ENCODE measurements at places on chromosomes 1 and 21.

- peak; percentile 68 for DNase-seq
Measured at GRCh38 chr1:206912445-206913095, 9.2 kb downstream of the FCMR start.

GRCh38 chr1:169483500-169483966 is 2.2 kb downstream of the SLC19A2 start:
- DNase-seq = peak; percentile 67

- peak; percentile 62 for DNase-seq
Measured at GRCh38 chr1:247448107-247448791, 9.7 kb downstream of the OR2B11 start.

- no peak for DNase-seq
Measured at GRCh38 chr1:94100785-94101612, 19.9 kb downstream of the ABCA4 start.

- no peak for DNase-seq
Measured at GRCh38 chr1:1203561-1204424, 2.6 kb downstream of the TNFRSF18 start.

DNA sequence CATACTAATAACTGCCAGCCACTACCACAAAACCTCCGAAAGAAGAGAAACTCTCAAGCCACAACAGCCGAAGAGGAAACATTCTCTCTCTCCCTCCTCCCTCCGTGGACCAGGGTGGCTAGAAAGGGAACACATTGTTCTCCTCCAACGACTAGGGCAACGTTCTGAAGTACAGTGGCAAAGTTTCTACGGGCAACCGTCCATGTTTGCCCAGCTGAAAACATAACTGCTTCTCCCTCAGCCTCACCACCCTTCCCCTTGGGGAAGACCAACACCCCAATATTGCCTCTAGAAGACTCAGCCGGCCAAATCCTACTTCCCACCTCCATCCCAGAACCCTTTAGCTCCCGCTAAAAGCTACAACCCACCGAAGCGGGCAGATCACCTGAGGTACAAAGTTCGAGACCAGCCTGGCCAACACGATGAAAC is 2.0 kb downstream of the GLUL start:
- DNase-seq = peak; percentile 22

DNA sequence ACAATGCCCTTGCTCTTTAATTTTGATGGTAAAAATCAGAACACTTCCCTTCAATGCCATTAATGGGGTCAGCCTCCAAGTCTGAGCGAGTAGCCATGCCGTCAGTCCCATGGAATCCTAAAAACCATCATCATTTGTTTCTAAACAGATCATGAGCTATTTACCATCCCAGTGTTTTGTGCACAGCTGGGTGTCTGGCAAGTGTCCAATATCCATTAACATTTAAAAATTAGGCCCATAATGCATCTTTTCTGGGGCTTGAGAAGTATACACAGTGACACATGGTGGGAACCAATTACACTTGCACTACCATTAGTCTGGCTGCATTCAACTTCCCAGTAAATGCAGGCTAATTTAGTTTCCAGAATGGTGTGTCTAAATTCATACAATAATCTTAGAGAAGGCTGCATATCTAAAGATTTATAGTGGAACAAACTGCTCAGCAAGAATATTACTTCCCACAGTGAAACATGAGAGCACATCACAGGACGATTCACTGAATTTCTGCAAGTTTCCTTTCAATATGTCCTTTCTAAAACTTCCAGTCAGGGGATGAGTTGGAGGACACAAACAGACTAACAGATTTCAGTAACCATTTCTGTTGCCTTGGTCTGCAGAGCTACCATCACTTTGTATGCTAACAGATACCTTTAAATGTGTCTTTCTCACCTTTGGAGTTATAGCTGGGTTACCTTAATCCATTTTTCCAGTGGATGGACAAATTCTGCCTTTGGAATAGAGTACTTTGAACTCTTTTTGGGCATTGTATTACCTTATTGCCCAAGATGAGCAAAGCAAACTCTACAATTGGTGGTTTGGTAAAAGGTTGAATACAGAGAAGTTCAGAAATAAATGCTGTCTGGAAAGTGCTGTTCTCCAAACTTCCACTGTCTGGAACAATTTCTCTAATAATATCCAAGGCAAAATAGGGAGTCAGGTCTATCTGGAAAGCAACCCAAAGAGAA is 258.0 kb downstream of the PTBP2 start:
- DNase-seq = no peak

- DNase-seq = no peak
Measured at GRCh38 chr1:215754112-215754511, 187.0 kb downstream of the KCTD3 start.

DNA sequence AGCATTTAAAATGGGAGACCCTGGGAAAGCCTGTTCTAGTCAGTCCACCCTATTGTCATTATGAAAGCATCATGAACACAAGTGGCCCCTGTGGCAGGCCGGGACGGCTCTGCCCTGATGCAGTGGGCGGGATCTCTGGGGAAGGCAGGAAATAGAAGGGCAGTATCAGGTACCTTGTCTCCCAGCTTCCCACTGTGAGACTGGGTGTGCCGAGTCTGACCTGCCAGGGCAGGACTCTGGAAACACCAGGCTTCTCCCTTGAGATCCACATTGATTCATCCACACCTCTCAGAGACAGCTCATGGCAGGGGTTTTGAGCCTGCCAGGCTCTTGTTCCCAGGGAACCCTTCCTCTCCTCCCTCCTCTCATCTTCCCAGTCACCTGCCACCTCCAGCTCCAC is 24.5 kb upstream of the GNPAT start:
- DNase-seq = no peak

- no peak for DNase-seq
Measured at GRCh38 chr1:93384656-93385055, 38.9 kb downstream of the DR1 start.

GRCh38 chr1:231487910-231488309 is 40.6 kb upstream of the TSNAX start:
- DNase-seq = no peak

DNA sequence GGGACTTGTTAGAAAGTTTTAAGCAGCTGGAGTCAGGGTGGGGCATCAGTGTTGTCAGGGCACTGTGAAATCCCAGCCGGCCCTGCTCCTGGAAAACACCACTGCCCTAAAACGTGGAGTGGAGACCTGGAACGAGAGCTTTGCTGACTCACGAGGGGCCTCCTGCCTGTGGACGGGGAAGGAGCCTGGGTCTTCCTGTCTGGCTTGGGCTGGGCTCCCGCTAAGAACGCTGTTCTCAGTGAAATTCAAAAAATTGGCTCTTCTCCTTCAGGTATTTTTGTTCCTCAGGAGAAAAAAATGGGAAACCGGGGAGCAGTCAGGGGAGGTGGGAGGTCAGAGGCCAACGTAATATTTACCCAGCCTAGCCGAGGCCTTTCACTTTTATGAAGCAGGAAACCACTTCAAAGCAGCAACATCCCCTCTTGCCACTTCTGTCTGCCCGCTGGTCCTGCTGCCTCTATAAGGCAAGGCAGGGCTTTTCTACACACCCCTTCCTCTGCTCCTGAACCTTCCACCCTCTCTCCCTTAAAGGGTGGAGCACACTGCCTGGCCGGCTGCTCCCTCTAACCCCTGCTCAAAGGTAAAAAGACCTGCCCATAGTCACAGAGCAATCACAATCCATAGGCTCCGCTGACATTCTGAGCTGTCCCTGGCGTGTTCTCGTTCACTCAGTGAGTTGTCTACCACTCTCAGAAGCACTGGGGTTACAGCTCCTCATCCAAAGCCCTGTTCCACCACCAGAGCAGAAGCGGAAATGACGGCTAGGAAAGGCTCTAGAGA is 8.0 kb downstream of the PLXNA2 start:
- DNase-seq = peak; percentile 82

DNA sequence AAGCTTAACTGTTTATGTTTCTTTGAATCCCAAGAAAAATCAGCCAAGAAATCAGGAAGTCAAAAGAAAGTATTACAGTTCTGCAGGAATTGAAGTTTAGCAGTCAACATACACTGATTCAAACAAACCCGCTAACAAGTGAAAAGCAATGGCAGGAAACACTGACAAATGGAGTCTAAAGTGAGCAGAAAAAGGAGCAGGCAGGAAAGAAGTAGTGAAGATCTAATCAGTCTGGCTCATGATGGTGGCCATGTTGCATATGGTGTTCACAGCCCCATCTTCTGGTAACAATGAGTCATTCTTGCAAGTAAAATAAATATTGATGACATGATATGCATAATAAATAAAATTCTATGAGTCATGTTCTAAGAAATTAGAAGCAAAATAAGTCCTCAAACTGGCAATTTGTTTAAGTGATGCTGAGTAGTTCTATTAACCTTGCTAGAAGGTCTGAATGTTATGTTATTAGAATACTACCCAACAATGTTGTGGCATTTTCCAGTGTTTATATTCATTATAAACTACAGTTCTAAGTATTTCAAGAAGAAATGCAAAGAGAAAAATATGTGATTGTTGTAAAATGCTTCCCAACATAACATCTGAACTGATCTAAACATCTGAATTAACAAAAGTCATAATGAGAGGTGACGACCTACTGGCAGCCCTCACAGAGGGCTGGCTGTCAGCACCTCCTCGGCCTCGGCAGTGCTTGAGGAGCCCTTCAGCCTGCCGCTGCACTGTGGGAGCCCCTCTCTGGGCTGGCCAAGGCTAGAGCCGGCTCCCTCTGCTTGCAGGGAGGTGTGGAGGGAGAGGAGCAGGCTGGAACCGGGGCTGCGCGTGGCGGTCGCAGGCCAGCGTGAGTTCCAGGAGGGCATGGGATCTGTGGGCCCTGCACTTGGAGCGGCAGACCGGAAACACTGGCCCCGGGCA is 5.7 kb upstream of the ACBD6 start:
- peak; percentile 32 for DNase-seq

DNA sequence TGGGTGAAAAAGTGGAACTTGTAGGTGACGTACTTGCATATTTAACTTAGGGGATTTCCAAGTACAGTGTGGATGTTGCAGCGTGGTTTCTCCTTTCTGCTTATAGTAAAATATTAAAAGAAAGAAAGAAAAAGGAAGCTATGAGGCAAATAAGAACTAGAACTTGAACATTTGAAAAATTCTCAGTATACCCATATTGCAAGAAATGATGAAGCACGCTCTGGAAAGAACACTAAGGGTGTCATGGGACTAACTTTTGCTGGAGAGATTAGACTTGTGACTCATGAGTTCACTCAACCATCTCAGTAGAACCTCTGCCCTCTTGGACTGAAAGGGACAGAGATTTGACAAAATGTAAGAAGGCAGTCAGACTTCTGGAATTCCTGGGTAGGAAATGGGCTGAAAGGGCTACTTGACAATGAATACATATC is 704.5 kb upstream of the ADGRL4 start:
- DNase-seq = peak; percentile 36

GRCh38 chr1:161838885-161839284 is 72.8 kb downstream of the ATF6 start:
- DNase-seq = peak; percentile 51

DNA sequence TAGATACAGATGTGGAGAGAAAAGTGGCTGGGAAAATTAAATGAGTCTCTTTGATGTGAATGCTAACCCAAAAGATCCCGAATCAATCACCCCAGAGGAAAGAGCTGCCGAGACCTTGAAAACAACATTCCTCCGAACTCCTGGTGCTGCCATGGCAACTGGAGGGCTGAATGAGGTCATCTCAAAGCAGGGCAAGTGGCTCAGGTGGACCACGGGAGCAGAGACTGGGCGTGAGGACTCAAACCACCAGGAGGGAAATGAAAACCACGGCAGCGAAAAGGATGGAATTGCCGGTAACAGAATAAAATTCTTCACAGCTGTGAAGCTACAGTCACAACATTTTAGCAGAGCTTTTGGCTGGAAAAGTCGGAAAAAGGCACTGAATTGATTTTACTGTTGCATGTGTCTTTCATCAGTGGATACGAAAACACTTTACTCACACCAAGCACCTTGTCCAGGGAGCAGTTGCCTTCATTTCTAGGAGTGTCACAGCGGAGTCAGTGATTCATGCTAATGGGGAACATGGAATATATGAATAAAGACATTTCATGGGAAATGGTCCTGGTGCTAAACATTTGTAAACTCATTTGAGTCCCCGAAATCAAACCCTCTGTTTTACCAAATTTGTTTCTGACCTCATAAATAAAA is 23.2 kb upstream of the BECN2 start:
- DNase-seq = peak; percentile 21

- DNase-seq = no peak
Measured at GRCh38 chr1:184820956-184821355, 66.3 kb upstream of the EDEM3 start.

DNA sequence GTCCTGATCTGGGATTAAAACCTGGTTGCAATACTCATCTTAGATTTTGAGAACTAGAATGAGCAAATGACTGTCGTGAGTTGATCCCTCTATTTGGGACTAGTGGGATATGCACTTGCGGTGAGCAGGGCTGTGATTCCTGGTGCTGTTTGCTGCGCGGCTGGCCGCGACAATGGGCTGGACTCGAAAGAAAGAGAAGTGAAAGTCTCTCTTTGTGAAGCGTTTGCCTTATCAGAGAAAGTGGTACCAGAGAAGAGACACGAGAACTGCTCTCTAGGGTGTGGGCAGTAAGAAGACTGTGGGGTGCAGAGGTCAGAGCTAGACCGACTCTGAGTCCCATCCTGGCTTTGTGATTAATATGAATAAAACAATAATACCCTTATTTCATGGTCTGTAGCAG is 8.6 kb downstream of the ST6GALNAC3 start:
- DNase-seq = no peak

DNA sequence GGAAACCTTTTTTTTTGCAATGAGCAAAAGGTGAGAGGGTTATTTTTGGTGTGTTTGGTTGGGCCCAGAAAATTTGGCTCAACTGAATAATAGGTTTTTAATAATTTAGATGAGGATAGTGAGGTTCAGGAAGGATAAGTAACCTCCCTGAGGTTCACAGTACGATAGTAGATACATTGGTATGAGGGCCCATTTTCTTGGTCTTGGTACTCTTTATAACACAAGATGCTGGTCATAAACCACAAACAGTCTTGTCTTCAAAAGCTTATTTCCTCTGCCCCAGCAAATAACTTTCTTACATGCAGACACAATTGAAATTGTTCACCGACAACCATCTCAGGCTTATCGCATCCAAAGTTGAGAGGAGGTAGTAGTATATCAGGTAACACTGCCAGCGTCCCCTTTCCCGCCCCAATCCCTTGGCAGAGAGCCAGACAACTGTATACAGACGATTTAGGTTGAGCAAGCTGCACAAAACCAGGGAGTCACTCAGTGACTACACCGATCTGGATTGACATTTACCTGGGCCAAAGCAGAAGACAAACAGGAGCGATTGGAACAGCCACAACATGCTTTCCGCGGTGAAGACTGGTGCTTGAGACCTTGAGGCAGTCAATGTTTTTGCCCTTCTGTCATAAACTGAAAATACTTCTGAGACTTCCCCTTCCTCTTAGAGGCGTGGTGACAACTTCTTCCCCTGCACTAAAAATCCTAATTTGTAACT is at the start of gene SLAMF6:
Gene SLAMF6, minus strand, starts transcription at position 634 of the 724 bp plus-strand sequence. Its CDS starts 63 bp downstream, at position 571.
- no peak for DNase-seq

- no peak for DNase-seq
Measured at GRCh38 chr1:3516481-3516869, 62.0 kb downstream of the ARHGEF16 start.

Measured in amniotic epithelial cell (primary cell).